Foreskin keratinocyte (primary cell): ENCODE measurements at places on chromosomes 2 and 18. TPM values are rescaled to one million over a fixed set of nuclear protein-coding genes. Genes with fewer than 3 reads are reported as not detected.

GRCh38 chr2:98833172-98833916, 102.4 kb upstream of the MGAT4A start:
- no peak for DNase-seq

Gene SEH1L
- total RNA-seq = 47.5 and 55.2 TPM in 2 replicates

DNA sequence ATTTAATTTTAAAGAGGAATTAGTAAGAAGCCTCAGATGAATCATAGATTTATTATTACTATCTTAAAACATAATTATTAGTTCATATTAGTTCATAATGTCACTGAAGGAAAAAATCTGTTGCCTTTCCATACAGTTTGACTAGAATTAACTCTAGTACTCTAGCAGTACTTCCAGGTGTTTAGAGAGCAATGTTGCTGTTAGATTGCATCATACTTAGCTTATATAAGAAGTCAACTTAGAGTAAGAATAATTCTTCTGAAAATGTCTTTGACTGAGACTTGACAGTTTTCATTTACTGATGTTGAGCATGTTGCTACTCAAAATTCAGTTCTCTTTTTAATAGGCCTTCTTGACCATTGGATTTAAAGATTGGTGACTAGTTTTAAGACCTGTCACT, 4.7 kb downstream of the RAB3GAP1 start:
- peak; percentile 19 for DNase-seq

- DNase-seq = peak; percentile 70
Measured at GRCh38 chr2:104769096-104769495, 84.8 kb upstream of the POU3F3 start.

Gene TSN
- total RNA-seq = 54.5 and 57.8 TPM in 2 replicates

- DNase-seq = peak; percentile 96
Measured at GRCh38 chr2:212912445-212913103, 238.8 kb downstream of the IKZF2 start.

DNA sequence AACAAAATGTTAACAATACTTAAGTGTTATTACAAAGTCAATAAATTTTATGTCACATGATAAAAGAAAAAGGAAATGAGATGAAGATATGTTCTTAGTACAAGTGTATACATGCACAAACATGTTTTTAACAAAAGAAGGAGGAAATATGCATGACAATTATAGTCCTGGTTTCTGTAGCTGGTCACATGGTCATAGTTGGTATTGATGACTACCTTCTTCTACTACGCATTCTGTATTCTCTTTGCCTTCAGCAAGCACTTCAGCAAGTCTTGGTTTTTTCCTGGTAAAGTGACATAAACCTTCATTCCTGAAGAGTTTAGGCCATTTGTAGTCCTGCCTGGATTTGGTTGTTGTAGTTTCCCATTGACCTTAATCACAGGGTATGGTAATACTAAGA, 121.3 kb upstream of the SYT4 start:
- peak; percentile 12 for DNase-seq

DNA sequence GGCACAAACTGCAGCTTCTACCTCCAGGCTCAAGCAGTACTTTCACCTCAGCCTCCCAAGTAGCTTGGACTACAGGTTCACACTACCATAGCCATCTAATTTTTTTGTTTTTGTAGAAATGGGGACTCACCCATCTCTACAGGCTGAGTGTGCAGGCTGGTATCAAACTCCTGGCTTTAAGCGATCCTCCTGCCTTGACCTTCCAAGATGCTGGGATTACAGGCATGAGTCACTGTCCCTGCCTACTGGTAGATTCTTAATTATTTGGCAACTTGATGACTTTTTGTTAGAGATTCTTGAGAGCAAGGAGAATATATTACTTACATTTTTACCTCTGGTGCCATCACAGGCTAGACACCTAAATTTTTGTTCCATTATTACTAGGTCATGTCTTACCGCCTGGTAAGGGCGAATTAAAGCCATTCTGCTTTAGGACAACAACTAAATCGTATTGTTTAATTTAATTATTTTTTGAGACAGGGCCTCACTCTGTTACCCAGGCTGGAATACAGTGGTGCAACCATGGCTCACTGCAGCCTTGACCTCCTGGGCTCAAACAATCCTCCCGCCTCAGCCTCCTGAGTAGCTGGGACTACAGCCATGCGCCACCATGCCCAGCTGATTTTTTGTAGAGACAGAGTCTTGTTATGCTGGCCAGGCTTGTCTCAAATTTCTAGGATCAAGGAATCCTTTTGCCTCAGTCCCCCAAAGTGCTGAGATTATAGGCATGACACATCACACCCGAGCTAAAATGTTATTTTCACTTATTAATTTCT, 15.7 kb downstream of the DYNC1I2 start:
- DNase-seq = no peak

Gene RAB27B
- 2.4 and 4.3 TPM in 2 replicates for total RNA-seq

DNA sequence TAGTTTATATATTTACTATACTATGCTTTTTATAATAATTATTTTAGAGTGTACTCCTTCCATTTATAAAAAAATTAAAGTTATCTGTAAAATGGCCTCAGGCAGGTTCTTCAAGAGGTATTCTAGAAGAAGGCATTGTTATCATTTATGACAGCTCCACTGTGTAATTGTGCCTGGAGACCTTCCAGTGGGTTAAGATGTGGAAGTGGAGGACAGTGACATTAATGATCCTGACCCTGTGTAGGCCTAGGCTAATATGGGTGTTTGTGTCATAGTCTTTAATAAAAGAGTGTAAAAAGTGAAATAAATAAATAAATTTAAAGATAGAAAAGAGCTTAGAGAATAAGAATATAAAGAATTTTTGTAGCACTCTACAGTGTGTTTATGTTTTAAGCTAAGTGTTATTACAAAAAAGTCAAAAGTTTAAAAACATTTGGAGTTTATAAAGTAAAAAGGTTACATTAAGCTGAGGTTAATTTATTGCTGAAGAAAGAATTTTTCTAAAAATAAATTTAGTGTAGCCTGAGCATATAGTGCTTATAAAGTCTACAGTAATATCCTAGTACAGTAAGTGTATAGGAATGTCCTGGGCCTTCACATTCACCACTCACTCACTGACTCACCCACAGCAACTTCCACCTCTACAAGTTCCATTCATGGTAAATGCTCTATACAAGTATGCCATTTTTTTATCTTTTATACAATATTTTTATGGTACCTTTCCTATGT, 190.0 kb upstream of the SESTD1 start:
- DNase-seq = peak; percentile 78

DNA sequence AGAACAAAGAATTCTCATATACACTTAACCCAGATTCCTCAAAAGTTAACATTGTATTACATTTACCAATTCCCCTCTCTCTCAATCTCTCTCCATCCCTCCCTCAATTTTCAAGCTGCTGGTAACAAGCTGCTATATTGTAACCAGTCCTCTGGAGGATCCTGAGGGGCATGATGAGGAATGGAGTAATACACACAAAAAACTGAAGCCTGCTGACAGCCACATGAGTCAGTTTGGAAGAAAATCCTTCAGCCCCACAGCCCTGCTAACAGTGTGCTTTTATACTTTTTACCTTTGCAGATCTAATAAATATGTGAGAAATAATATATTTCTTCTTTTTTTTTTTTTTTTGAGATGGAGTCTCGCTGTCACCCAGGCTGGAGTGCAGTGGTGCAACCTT, 165.7 kb upstream of the RAB12 start:
- peak; percentile 29 for DNase-seq

Gene TFPI
- 0.42 and 0.54 TPM in 2 replicates for total RNA-seq

DNA sequence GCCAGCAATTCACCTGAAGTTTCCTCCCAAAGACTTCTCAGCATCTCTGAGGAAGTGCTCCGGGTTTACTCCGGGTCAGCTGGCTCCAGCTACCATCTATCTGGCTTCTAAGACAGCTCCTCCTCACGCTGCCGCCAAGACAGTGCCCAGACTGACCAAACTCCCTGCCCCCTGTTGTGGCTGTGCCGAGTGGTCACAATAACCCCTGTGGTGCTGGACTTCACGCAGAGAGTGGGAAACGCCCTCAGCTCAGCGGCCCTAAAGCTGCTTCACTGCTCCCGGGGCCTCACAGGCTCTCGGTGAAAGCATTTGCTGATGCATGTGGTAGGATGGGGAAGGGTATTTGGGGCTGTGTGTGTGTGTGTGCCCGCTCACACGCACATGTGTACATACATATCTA, 154.8 kb upstream of the ZNF236 start:
- no peak for DNase-seq

- DNase-seq = peak; percentile 36
Measured at GRCh38 chr18:46916551-46917107, 678 bp downstream of the PIAS2 start.

- DNase-seq = no peak
Measured at GRCh38 chr2:8506746-8507145, 175.1 kb upstream of the ID2 start.

- DNase-seq = no peak
Measured at GRCh38 chr2:44946372-44947027, 5.0 kb downstream of the SIX3 start.

- peak; percentile 52 for DNase-seq
Measured at GRCh38 chr2:95031726-95032116, 6.2 kb downstream of the MAL start.

GRCh38 chr2:205637779-205638503, 44.4 kb upstream of the NRP2 start:
- no peak for DNase-seq

Gene SLC4A5
- 0.17 and 0.25 TPM in 2 replicates for total RNA-seq

Gene NR4A2
- total RNA-seq = 0.31 and 0.32 TPM in 2 replicates

DNA sequence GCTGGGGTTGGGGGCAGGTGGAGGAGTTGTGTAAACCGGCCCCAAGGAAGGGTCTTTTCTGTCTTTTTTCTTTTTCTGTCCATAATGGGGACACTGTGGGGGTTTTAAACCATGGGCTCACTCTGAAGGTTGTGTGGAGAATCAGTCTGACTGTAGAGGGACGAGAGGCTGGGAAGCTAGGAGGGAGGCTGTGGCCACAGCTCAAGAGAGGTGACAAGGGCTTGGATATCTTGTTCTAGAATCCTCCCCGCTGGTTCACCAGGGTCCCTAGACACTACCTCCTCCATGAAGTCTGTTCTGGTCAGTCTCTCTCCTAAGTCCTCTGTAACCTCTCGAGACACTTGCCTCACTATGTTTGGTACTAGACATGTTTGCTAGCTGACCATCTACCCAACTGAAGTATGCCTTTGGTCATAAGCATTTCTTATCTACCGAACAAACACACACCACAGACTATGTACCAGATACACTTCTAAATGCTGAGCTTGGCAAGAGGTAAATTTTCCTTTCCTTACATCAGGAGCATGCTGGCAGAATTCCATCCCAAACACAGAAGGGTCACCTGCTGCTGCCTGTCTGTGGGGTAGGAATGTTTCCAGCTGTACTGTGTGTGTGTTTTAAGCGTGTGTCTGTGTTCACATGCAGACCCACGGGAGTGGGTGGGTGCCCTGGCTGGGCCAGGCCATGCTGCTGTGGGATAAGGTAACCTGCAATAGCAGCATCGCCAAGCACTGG, 69.6 kb upstream of the MGAT4A start:
- no peak for DNase-seq

- DNase-seq = no peak
Measured at GRCh38 chr2:191428141-191428540, 182.9 kb downstream of the MYO1B start.

Gene GAL3ST2
- not detected in 2 replicates for total RNA-seq

- no peak for DNase-seq
Measured at GRCh38 chr2:143333168-143333791, 204.1 kb downstream of the ARHGAP15 start.

Gene KCNE4
- 0.14 TPM in 2 replicates for total RNA-seq
